ENCODE measurements at places on chromosomes 11 and 22.

GRCh38 chr11:17578958-17579357 lies 31.9 kb downstream of the OTOG start:
- no peak for DNase-seq

DNA sequence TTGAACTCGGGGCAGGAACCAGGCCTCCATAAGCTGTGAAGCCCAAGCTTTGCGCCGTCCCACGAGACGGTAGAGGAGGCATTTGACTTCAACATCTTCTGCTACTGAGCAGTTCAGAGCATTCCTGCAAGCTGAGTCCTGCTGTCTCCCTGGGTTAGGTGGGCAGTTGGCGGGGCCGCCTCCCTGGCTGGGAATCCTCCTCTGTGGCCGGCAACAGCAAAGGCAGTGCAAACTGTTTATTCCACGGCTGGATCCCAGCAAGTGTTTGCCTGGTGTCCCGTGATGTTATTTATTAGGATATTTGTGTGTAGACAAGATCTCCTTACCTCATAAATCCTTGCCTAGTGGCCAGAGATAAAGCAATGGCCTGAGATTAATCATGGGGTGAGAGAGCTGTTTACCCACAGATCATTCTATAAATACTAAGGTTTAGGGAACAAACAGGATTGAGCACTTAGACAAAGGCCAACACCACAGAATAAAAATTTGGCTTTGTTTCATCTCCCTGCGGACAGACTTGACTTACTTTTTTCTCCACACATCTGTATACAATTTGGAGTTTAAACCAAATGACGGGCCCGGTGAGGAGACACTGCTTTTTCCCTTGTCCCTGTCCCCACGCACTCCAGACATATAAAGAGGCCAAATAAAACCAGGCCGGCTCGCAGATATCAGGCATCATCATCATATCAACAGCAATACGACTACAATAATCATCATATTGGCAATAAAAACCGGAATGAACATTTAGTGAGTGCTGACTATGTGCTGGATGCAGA lies 63.4 kb downstream of the NAT10 start:
- DNase-seq, result no peak

- DNase-seq, result peak; percentile 75
Measured at GRCh38 chr22:45318168-45318557, 8.4 kb downstream of the FAM118A start.

DNA sequence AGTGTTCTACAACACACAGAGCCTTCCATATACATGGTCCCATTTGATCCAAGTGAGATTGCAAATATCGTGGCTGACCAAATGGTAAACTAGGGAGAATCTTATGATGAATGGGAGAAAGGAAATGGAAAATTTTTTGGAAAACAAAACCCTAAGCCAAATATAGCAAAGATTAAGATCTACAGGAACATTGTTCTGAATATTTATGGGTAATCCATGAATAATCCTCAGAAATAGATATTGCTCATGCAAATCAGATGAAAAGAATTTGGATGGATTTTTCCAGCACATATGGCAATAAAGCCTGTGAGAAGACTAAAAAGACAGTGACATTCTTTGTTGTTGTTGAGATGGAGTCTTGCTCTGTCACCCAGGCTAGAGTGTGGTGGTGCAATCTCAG lies 21.7 kb upstream of the PRDM10 start:
- DNase-seq, result no peak

- DNase-seq, result no peak
Measured at GRCh38 chr11:109130910-109131309, 291.1 kb upstream of the C11orf87 start.

DNA sequence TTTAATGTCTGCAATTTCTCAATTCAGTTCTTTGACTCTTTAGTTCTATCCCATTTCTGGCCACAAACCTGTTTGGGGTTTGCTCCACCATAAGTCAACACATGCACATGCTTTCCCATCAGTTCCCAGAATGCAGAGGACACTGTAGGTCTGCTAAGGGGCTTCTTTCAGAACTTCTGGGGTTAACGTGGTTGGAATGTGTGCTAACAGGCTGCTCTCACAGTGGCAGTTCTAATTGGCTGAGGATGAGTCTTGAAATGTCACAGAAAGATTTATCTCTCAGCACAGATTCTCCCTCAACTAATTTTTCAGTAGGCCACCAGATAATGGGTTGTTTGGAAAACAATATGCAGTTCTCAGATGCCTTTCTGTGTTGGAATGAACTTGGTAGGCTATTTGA lies 703.4 kb downstream of the NTM start:
- DNase-seq, result no peak

- DNase-seq, result no peak
Measured at GRCh38 chr11:70292166-70292565, 21.7 kb downstream of the PPFIA1 start.

- DNase-seq, result no peak
Measured at GRCh38 chr11:624705-625635, at the start of gene CDHR5. TSS of gene CDHR5 (minus strand) at chr11:624955. CDS start at chr11:624902, 53 bp downstream.
